ENCODE measurements at places on chromosomes 7 and 10. TPM values are rescaled to one million over a fixed set of nuclear protein-coding genes. Genes with fewer than 3 reads are reported as not detected.

- no peak for DNase-seq
These were observed 127.9 kb upstream of the STK17A start for GRCh38 chr7:43454936-43455518.

DNA sequence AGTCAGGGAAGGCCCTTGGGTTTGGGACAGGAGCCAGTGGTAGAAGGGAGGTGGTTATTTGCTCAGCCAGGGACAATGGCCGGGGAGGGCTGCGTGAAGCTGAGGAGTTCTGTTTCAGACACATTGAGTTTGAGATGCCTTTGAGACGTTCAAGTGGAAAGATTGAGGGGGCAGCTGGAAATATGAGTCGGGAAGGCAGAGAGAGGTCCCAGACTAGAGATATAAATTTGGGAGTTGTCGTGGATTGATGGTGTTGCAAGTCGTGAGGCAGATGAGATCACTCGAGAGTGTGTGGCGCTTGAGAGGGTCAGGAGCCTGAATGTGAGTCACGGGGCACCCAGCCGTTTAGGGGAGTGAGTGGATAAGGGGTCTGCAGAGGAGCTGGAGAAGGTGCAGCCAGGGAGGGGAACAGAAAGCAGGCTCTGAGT lies 73.3 kb downstream of the ZMIZ1 start:
- no peak for DNase-seq

DNA sequence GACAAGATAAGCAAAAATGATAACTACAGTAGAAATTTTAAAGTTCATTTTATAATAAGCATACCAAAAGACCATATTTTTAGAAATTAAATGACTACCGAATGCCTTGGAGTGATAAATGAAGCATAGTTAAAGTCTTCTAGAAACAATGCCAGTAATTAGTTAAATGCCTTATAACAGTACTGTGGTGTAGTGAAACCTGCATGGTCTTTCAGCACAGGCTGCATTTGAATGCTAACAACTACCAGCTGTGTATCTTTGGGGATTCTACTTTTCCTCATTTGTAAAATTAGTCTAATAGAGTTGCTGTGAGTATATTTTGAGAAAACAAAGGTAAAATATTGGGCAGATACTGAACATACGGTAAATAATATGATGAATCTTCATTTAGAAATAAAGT lies 25.1 kb downstream of the TSPAN12 start:
- no peak for DNase-seq

DNA sequence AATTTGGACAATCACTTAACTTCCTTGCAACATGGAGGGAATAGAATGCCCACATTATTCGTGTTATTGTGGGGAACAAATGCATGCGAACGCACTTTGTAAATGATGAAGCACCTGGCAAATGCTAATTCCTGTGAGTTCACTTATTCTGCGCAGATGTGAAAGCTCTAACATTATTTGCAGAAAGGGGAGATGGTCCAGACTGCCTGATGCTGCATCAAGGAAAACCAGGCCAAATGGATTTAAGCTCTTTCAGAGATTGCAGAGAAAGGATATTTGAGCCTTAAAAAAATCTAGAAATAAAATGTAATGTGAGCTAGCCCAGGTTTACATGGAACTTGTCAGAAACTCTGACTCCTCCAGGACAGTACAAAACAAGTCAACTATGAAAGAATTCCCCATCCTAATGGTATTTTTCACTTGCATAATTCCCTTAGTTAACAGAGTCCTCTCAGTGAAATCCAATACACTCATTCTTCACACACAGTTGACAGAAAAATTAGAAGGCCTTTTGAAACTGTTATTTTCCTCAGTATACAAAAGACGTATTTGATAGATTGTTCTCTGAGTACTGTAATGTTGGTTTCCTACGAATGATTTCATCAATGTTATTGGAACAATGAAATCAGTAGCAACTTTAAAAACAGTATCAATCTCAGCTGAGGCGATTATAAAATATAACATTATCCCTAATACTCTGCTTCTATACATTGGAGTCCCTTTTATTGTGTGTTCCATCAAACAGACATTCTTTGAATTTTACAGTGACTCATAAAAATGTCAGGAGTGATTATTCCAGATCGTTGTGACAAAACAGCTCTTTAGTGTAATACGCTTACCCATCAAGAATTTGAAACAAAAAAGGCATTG lies 136.3 kb upstream of the ANK3 start:
- no peak for DNase-seq

Gene SFMBT2
- 3.3 TPM for total RNA-seq

Gene SPACDR
- 2.1 TPM for total RNA-seq

Gene GIMAP1
- total RNA-seq: not detected

Gene ZNF438
- 3.0 TPM for total RNA-seq

Gene CHAT
- total RNA-seq: not detected

Gene NRG3
- total RNA-seq: 2.9 TPM

GRCh38 chr7:128148676-128149075 lies 92.4 kb upstream of the LEP start:
- no peak for DNase-seq

GRCh38 chr7:91020636-91021385 lies 243.4 kb upstream of the FZD1 start:
- no peak for DNase-seq

DNA sequence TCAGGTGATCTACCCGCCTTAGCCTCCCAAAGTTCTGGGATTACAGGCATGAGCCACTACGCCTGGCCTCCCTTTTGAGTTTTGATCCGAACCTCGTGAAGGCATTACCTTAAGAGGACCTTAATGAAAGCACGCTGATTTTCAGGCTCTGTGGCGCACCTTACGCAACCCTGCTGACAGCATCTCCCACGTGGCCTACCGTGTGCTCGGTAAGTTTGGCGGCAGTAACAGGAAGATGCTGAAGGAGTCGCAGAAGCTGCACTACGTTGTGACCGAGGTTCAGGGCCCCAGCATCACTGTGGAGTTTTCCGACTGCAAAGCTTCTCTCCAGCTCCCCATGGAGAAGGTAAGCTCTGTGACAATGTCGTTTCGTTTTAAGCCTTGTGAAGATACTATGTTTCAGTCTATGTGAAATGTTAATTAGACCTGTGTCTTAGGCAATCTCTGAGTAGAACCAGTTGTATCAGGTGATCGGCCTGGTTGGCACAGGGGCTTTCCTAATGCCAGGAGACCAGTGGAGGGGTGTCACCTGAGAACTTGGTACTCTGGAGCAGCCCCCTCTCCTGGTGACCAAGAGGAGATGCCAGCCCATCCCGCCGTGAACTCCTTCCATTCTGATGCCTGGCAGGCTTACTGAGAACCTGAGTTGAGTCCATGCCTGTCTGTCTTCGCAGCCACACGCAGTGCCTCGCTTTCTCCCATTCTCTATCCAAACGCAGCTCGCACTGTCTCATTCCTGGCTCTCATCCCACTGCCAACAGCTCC lies 43.5 kb downstream of the TRRAP start:
- DNase-seq: peak; percentile 70

Gene UNCX
- not detected for total RNA-seq

Gene MYH16
- total RNA-seq: not detected

- no peak for DNase-seq
These were observed 1.1 kb downstream of the ZNF511 start for GRCh38 chr10:133309720-133310398.

Gene TMEM26
- not detected for total RNA-seq

GRCh38 chr7:106029941-106030340 lies 66.9 kb downstream of the CDHR3 start:
- peak; percentile 69 for DNase-seq

DNA sequence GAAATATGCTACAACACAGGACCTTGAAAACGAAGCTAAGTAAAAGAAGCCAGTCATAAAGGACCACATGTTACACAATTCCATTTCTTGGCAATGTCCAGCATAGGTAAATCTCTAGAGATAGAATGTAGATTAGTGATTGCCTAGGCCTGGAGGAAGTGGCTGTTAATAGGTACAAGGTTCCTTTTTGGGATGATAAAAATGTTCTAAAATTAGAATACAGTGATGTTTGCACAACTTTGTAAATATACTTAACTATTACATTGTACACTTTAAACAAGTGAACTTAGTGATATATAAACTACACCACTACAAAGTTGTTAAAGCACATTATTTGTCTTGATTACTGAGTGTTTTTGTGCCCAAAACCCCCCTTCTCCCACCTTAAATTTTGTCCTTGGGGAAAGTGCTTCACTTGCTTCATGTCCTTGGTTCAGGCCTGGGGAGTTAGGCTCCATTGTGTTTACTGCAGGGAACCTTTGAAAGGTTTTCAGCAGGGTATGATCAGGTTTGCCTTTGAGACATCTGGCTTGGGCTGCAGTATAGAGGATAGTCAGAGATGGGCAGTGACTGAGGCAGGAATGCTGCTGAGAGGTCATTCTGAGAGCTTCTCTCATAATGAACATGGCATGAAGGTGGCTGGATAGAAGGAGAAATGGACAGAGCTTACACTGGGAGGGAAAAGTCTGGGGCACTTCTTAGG lies 1052.6 kb downstream of the REEP3 start:
- DNase-seq: no peak

Gene GBX1
- not detected for total RNA-seq

GRCh38 chr10:91513598-91514424 lies 103.7 kb downstream of the HECTD2 start:
- no peak for DNase-seq

GRCh38 chr7:117731455-117731854 lies 141.8 kb downstream of the CTTNBP2 start:
- no peak for DNase-seq

- no peak for DNase-seq
These were observed 5.8 kb downstream of the TWIST1 start for GRCh38 chr7:19111474-19112273.

Gene SLC25A28
- total RNA-seq: 16.7 TPM
